ENCODE measurements at places on chromosomes 1 and 21.

DNA sequence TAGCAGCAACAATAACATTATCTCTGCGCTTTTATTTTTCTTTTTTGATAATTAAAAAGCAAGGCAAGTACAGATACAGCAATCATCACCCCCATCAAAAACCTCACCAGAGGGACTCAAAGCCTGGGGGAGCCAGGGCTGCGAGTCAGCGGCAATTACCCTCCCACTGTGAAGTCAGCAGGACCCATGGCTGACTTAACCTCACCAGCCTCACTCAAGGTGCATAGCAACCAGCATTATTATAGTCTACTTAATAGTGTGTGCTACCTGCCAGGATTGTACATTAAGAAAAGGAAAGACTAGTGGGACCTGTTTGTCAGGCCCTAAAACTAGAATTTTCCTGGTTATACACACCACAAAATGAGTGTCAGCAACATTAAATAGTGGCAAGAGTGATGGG, 28.9 kb upstream of the SERBP1 start:
- DNase-seq, result no peak

DNA sequence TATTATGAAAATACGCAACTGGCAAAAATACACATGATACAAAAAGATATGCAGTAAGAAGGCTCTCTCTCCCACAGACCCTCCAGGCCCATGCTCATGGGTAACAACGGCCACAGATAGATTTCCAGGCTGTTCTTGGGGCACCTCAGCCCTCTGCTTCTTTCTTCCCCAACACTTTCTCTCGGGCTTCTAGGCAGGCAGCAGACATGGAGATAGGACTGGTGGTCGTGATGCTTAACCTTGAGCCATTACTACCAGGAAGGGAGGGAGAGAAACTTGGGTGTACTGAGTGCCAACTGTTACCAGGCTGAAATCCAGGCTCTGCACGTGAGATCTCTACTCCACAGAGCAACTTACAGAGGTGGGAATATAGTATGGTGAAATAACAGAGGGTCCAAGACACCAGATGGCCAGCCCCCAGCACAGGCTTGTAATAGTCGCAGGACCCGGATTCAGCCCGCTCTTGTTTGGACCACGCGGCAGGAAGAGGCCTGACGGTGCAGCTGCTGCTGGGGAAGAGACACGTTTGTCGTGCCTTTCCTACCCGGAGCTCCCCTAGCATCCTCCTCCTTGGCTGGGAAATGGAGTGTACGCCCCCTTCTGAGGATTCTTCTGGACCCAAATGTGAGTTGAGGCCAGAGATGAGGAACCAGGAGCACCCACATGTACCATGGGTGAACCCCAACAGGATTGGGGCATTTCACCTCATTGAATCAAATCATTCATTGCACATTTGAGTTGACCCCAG, 441.1 kb upstream of the VAMP3 start:
- no peak for DNase-seq

DNA sequence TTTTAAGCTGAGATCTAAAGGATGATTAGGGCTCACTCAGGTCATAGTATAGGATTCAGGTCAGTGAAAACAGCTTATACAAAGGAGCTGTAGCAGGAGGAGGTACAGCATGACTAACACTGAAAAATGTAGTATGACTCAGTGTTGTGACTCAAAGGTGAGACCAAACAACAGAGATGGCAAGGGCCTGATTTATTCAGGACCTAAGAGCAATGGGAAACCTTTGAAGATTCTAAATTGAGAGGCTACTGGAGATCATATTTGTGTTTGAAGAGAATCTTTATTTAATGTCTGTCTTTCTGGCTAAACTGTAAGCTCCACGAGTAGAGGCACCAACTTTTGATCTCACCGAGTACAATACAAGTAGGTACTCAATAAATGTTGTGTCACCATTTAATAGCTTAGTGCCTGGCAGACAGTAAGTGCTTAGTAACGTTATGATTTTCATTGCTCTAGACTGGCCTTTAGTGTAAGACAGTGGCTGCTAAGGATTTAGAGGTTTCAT, 43.5 kb downstream of the PRKAA2 start:
- DNase-seq, result no peak

DNA sequence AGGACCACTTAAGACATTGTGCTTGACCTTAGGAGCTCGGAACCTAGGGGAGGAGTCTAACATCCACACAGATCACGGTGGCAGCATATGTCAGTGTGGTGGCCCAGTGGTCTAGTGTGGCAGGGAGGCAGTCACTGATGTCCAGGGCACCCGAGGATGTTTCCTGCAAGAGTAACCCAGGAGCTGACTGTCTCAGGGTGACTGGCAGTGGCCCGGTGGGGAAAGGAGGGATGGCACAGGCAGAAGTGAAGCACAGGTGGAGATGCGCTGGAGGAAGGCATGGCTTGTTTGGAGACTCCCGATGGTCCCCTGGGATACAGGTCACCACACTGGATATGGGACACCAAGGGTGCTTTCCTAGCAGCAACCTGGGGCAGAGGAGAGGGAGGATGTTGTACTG, 16.3 kb downstream of the CHIT1 start:
- no peak for DNase-seq

- DNase-seq, result no peak
These were observed 367.9 kb upstream of the DUSP10 start for GRCh38 chr1:222109836-222110235.

- no peak for DNase-seq
These were observed 2084.5 kb downstream of the MRPL39 start for GRCh38 chr21:23522751-23523150.

DNA sequence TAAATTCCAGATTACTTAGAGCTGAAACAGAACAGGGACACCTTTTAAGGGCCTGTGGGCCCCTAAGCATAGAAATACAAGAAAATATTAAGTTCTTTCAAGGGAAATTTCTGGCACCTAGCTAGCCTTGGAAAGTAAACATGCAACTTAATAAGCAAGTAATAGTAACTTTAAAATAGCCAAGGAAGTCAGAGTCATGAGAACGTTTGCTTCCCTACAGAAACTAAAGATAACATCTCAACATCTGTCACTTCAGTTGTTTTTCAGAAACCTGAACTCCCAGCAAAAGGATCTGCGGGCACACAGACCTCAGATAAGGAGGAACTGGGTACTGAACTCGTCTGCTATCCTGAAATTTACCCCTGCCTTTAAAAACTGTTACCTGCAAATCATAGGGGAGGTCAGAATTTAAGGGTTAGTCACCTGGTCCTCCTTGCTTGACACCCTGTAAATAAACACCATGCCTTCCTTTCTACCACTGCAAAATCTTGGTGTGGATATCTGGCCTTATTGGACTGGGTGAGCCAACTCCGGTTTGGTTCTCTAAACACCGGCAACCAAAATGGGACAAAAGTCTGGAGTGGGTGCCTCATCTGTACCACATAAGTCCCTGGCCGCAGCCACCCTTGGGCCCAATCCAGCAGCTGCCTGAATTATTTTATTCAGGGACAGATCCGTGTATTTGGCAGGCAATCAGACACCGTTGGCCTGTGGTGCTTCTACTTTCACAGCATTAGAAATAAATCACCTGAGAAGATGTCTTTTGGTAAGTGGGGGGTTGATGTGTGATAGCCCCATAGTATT, 27.9 kb downstream of the NRDC start:
- DNase-seq, result no peak

- DNase-seq, result no peak
These were observed 89.3 kb downstream of the CDC14A start for GRCh38 chr1:100441651-100442050.

GRCh38 chr1:169701261-169702005, 10.0 kb downstream of the SELL start:
- DNase-seq, result no peak

- DNase-seq, result no peak
These were observed 119.9 kb upstream of the DNAH14 start for GRCh38 chr1:224809613-224810012.

- peak; percentile 58 for DNase-seq
These were observed 72.1 kb downstream of the GPR52 start for GRCh38 chr1:174519844-174520243.

DNA sequence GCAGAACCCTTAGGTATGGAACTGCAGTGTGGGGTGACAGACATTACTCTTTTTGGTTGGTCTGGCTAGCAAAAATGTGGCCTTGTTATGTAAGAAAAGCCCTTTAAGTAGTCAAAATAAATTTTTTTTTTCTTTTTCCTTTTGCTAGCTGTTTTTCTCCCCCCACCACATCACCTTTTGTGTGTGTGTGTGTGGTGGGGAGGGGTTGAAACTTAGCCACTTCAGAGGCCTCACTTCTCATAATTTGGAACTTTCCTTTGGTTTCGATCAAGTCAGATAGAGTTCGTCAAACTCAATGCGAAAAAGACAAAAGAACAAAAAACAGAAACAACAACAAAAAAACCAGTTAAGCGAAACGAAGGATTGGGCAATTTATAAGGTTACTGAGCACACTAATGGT, 1.9 kb upstream of the PRMT2 start:
- DNase-seq, result no peak

- no peak for DNase-seq
These were observed 610 bp downstream of the WDR26 start for GRCh38 chr1:224433701-224434672.

DNA sequence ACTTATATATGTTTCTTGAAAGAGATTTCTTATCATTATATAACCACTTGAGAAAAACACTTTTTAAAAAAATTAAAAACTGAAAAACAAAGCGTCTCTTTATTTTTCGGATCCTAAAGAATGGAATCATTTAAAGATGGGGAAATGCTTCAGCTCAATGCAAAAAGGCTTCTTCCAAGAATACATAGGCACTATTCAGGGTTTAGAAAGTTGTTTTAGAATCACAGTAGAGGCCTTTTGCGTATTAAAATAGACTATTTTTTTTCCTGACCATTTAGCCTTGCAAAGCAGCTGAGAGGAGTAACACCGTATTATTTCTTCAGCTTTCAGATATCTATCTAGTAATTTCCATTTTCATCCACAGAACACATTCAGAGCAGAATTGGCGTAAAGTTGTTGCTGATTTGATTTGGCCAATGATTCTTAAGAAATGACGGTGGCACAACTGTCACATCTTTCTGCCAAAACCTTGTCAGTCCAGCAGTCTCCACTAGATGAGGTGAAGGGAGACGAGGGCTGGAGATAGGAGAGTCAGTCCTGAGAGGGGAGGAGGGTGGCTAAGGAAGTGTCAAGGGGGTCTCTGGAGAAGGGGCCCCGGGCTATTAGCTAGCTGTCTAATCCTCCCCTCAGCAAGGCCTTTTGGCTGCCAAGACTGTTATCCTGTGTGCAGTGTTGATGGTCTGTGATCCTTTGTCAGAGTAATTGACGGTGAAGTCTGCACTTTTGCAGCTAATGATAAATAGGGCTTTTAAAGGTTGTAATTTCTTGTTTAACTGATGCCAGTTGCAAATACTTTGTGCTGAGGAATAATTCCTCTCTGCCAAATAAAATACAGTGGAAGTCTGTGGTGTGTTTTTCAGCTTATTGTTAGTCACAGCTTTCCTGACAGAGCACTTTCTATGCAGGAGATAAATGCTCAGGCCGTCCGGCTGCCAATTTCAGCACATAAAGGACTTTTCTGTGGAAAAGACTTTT, 34.7 kb downstream of the PRRX1 start:
- DNase-seq, result peak; percentile 90

- no peak for DNase-seq
These were observed 20.8 kb upstream of the ECE1 start for GRCh38 chr1:21311016-21311415.

DNA sequence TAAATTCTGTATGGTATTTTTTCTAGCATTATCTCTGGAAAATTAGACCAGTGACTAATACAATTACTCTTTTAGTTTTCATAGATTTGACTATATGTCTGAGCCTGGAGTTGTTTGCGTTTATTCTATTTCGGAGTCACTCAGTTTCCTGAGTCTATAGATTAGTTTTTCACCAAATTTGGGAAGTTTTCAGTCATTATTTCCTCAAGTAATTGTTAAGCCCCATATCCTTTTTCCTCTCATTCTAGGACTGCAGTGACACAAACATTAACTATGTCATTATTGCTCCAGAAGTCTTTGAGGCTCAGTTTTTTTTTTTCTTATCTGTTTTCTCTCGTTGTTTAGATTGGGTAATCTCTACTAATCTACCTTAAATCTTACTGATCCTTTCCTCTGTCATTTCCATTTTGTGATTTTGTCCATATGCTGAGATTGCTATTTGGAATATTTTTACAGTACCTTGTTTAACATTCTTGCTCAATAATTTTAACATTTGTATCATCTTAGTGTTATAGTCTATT, 886.2 kb downstream of the LTN1 start:
- no peak for DNase-seq

DNA sequence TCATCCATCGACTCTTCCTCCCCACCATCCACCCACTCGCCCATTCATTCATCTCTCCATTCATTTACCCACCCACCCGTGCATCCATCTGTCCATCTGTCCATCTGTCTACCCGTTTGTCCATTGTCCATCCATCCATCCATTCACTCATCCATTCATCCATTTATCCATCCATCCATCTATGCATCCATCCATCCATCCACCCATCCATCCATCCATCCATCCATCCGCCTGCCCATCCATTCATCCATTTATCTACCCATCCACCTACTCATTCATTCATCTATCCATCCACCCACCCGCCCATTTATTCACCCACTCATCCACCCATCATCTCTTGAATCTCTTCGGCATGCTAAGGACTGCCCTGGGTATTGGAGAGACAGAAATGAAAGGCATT, 18.5 kb downstream of the ARHGEF10L start:
- no peak for DNase-seq

DNA sequence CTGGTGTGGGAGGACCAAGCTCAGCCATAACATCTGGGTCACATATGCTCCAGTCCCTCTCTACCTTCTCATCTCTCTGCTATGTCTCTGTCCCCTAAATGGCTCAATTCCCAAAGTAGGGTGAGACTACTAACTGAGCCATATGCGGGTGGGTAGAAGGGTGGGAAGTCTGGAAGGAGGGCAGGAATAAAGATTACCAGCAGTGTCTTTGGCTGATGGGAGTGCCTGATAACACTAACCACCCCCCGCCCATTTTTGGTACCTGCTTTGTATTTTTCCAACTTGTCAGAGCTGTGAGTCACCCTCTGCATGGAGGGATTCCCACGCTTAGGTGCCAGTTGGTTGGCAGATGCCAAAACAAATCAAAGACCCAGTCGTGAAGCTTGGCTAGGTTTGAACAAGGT, 14.9 kb upstream of the SSBP3 start:
- no peak for DNase-seq

DNA sequence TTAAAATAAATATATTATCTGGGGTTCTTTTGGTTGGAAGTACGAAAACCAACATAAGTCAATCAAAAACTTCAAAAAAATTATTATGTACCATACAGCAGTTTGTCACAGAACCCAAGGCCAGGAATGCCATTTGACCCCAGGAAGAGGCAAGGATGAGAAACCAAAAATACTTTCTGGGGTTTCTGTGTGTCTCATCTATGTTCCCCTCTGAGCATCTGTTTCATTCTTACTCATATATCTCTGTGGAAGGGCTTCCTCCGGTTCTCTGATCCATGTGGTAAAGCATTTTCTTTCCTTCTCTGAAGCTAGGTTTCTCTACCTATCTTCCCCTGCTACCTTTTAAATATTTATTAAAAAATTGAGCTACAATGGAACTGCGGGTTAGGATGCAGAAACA, 9.8 kb upstream of the FCRL1 start:
- DNase-seq, result no peak

GRCh38 chr1:223136086-223136485, 7.0 kb downstream of the TLR5 start:
- DNase-seq, result no peak
